ENCODE measurements at places on chromosomes 2 and 18.
A peak's percentile ranks its signal among the peaks of the same experiment; 100 is the strongest.

DNA sequence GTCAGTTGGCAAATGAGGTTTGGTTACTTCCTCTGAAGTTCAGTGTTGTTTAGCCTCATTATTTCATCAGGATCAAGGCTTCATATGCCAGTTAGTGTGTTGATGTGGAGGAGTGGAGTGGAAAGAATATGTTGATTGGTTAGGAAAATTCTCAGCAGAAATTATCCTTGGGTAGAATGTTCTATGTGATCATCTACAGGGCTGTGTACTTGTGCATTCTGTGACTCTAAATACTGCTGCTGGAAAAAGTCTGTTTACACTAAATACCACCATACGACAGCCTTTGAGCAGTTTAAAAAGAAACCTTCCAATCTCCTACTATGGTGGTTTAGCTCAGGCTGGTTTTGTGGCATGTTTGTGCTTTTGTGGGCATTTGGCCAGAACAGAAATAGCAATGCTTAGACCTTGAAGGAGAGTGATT lies 25.8 kb downstream of the CAB39 start:
- DNase-seq, result no peak

- no peak for DNase-seq
These were observed 38.1 kb upstream of the OTOS start for GRCh38 chr2:240178564-240178963.

GRCh38 chr2:27647289-27647688 lies 16.1 kb downstream of the SUPT7L start:
- DNase-seq, result no peak

GRCh38 chr2:43302961-43303494 lies 76.6 kb upstream of the ZFP36L2 start:
- DNase-seq, result no peak

- DNase-seq, result no peak
These were observed 15.5 kb upstream of the RAB10 start for GRCh38 chr2:26018184-26019055.

DNA sequence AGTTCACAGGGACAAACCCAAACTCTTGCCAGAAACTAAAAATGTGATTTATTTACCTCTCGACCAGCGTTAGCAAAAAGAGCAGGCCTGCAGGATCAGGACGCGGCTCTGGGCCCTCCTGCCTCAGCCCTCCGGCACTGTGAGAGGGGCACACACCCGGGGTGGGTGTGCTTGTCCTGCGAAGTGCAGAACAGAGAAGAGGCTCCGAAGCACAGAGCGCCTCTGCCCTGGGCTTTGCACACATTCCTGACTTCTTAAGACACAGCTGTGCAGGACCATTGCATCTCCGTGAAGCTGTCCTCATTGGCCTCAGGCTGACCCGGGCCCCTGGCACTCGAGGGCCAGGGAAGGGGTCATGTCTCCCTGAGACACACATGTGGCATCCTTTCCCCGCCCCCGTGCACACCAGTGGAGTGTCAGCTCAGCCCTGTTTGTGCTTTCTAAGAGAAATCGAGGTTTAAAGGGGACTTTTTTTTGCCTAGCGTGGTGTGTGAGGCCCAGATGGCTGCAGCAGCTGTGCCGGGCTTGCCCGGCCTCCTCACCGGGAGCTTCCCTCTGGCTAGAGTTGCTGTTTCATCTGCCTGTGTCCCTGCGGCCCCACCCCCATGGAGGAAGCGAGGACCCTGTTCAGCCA lies 9.9 kb upstream of the NFATC1 start:
- no peak for DNase-seq

DNA sequence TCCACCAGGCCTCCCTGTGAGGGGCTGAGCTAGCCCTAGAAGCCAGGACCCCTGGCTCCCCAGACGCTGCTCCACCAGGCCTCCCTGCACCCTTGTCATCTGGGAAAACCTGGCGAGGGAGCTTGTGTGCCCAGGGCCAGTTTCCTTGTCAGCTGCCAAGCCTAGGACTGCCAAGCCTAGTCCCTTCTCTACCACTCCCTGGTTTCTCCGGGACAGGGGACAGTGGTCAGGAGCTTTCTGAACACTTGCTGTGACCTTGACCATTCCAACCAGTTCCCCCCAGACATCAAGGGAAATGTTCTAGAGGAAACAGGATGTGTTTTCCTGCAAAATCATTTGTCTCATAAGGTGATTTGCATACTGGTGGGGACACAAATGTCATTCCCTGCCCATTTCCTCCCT lies 41.3 kb upstream of the MRPL33 start:
- DNase-seq, result no peak

GRCh38 chr2:10864861-10865636 lies 46.7 kb upstream of the KCNF1 start:
- peak; percentile 7 for DNase-seq

GRCh38 chr2:231713730-231714638 lies 5.7 kb downstream of the PTMA start:
- DNase-seq, result peak; percentile 88

DNA sequence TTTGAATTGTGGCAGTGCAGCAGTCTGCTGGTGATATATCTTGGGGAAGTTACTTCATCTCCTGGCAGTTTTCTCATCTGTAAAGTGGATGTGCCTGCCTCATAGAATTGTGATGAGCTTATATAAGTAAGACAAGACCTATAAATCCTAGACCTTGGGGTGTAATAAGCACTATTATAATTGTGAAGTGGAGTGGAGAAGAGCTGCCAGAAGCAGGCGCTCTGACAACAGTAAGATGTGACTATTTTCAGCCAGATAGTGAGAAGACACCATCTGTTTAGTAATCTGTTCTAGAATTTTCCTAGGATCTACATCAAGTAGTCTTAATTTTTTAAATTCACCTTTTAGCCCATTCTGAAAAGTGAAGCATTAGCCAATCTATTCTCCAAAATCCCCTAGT lies 85.6 kb upstream of the TSPYL6 start:
- DNase-seq, result no peak

DNA sequence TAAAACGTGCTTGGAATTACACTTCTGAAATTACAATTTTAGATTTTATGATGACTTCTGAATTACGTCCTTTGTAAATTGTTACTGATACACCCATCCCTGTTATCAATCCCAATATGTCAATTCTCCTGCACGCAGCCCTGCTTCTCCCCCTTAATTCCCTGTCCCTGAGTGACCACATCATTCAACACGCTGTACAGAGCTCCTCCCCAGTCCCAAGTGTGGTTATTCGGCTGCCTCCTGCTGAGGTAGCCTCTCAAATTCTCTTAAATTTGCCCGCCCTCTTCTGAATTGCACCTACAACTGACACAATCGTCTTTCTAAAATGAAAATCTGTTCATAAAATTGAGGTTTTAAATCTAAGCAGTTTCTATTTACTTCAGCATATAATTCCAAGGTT lies 10.1 kb downstream of the SERPINB8 start:
- DNase-seq, result no peak

DNA sequence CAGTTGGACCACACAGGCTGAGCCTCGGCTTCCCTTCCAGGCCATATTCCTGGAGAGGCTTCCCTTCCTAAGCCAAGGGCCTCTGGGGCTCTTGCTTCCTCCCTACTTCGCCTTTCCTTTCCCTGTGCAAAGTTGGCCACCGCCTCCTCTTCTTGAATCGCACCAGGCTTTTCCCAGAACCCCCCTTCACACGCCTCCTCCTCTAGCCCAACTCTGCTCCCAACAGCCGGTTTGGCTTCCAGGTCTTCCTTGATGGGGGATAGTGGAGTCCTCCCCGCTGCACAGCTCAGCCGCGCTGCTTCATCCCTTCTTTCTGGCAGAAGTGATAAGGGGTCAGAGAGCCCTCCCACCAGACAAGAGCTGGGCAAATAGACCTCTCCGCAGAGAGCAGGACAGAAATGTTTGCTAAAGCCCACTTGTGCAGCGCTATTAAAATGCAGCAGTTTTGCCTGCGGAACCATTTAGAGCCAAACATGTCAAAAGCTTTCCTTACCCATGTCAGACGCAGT lies 56.4 kb downstream of the SNORC start:
- no peak for DNase-seq

DNA sequence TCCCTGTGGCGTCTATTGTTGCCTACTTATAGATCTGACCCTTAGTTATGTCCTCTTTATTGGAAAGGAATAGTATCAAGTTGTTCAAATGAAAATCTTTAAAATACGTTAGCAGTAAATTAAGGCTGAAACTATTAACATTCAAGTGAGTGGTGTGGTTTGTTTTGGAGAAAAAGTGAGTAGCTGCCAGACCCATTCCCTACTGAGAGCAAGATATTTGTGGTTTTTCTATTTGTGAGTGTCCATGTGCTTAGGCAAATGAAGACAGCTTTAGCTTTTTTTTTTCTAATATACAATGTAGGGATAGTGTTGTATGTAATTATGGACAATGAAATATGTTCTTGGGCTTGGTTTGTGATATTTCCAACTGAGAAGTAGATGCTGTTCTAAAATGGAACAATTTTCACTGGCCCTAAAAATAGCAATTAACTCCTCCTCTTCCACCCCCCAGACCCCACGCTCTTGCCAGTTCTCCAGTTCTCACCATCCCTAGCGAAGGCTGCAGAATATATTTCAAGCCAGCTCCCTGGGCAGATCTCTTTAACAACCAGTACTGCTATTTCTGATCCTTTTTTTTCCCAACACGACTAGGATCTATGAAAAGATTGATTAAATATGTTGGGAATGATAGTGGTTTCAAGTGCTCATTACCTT lies 83.1 kb downstream of the CCDC85A start:
- no peak for DNase-seq

- DNase-seq, result no peak
These were observed 210.9 kb downstream of the L3MBTL4 start for GRCh38 chr18:6203791-6204190.

DNA sequence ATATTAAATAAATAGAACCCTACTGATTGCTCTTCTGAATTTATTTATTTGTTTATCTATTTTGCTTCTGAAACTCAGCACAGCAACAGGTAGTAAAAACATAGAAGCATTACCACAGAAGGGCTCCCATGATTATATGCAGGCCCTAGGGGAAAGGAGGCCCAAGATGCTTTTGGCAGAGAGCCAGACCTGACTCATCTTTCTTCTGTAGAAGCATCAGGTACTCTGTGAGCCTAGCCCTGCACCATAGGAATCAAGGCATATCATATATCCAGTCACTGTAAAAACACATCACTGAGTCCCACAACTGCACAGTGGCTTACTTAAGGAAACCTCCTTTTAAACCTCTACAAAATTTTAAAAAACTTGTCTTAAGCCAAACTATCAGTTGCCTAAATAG lies 1.8 kb downstream of the SCN9A start:
- no peak for DNase-seq

DNA sequence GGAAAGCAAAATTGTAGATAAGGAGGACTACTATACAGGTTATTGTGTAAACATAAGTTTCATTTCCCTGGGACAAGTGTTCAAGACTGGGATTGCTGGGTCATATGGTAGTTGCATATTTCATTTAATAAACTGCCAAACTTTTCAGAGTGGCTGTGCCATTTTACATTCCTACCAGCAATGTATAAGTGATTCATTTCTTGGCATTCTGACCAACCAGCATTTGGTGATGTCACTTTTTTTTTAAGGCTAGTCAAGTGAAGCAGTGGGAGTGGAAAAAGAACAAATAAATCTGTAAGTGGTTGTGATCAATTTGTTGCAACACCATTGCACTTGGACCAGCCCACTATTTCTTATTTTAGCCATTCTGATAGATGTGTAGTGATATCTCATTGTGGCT lies 5.2 kb upstream of the CHCHD5 start:
- DNase-seq, result no peak

DNA sequence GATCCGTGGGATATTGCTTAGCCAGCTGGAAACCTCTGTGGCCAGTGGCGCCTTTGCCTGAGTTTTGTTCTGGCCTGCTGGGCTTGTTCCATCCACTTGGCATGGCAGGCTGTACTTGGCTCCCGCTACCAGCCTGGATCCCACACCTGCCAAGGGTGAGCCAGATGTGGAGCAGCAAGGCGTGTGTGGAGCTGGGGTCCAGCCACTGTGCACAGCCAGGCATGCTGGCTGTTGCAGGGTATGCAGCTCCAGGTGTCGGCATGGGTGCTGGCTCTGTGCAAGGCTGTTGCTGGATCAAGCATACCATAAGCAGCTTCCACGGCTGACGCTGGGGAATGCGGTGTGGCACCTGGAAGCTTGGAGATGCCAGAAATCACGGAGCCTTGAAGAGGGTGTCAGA lies 34.5 kb downstream of the PTPN4 start:
- no peak for DNase-seq

DNA sequence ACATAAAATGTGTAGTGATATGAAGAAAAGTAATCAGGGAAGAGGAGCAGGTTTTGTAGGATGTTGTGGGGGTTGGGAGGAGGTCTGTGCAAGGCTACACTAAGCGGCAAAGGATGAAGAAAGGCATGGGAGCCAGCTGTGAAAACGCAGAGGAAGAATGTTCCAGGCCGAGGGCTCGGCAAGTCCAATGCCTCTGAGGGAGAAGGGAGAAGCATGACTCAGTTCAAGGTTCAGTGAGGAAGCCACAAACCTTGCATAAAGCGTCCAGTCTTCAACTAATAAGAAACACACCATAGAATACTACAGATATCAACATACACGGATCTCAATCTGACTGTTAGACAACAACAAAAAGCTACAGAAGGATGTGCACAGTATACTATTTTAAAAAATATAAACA lies 16.2 kb downstream of the EPB41L3 start:
- no peak for DNase-seq

DNA sequence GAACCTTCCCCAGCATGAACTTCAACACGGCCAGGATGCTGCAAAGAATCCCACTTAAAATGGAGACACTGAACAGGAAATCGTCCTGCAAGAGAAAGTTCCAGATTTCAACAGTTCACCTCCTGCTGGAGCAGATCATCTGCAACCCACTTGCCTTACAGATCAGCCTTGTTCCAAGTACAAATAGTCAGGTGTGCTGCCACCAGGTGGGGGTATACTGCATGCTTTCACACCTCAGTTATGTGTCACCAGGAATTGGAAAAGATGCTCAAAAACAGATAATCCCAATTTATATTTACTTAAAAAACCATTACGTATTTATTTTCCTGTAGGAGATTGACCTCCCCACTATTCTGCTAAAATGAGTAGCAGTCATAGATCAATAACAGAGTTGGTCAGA lies 212.3 kb downstream of the MGAT5 start:
- no peak for DNase-seq
